ENCODE measurements at places on chromosomes 5 and 9.
A peak's percentile ranks its signal among the peaks of the same experiment; 100 is the strongest.

DNA sequence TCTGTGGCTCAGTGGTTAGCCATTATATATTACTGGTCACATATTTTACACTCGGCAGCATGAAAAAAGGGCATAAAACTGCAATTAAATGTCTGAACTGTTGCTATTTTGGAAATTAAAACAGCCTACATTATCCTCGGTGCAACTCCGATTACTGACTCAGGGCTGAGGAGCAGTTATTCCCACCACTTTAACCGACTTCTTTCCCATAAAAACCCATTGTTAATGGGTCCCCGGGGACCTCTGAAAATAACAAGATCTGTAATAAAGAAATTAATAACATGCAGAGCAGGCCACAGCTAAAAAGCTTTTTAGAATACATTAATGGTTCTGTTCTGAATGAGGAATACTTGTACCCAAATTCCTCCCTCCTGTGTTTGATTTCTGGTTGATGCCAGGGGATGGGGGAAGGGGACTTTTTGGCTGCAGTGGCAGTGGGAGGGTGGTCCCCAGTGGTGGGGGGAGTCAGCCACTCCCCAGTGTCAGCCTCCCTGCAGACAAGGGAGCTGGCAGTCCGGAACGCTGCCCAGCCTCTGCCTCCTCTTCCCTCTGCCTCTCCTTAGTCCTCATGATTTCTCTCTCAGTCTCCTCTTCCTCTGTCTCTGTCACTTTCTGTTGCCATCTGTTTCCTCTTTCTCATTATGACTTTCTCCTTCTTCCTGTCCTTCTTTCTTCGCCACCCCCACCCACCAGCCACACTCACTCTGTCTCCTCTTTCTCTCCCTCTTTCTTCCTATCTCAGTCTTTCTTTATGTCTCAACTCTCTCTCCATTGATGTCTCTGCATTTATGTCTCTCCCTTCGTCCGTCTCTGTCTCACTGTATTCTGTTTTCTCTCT lies 59.0 kb upstream of the ZBTB43 start:
- DNase-seq: peak; percentile 21

- no peak for DNase-seq
These were observed 84.4 kb upstream of the RARS1 start for GRCh38 chr5:168401880-168402279.

DNA sequence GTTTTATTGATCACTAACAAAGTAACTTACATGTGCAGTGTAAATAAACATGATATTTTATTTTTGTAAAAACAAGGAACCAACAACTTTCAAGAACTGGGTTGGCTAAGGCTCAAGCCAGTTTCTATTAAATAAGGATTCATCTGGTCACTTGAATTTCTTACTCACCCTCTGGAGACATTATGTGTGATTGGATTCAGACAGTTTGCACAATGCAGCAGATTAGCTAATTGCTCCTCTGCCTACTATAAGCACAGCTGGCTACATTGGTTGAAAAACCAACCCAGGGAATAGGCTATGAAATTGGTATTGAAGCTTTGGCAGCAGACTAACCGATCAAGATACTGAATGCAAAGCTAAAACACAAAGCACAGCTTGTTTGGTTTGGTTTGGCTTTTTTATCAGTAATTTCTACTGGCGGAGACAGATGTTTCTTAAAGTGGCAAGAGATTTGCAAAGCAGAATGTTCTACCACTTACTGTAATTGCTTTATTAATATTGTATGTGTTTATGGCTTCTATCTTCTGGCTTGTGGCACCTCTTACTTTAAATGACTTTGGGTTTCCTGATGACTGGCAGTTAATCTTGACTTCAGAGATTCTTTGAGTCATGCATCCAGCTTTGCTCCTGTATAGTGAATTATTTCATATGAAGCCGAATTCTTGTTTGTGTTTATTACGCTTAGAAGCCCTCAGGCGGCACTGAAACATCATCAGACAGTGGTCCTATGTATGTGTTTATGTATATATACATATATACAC lies 231.5 kb downstream of the MPDZ start:
- no peak for DNase-seq

DNA sequence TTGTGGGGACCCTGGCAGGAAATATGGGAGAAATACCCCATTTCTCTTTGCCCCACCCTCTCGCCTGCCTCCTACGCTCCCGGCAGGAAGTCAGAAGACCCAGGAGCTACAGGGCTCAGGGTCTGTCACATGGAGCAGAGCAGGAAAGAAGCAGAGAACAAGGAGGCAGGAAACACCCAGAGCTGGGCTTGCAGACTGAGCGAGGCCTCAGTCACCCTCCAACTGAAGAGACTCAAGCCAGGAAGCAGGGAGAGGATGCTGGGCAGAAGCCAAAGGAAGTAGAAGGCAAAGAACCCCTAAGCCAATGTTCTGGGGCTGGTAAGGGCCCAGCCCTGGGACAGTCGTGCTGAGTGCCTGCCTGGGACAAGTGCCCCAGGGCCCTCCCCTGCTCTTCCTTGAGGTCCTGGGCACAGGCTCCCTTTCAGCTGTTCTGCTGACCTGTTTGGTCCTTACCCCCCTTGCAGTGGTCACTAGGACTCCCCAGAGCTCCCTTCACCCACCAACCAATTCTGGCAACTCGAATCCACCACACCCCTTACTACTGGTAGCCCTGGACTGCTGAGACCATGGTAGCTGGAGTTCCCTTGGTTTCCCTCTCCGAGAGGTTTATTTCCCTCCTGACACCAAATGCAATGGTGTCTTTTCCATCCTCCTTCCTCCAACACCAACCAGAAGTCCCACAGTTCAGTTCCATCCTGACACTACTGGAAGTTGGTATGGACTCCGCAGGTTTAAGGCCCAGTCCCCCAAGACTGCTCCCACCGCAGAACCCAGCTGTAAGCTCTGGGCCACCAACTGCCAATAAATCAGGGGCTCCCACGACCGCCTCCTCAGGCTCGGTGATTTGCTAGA lies 157.5 kb downstream of the COL23A1 start:
- DNase-seq: no peak

DNA sequence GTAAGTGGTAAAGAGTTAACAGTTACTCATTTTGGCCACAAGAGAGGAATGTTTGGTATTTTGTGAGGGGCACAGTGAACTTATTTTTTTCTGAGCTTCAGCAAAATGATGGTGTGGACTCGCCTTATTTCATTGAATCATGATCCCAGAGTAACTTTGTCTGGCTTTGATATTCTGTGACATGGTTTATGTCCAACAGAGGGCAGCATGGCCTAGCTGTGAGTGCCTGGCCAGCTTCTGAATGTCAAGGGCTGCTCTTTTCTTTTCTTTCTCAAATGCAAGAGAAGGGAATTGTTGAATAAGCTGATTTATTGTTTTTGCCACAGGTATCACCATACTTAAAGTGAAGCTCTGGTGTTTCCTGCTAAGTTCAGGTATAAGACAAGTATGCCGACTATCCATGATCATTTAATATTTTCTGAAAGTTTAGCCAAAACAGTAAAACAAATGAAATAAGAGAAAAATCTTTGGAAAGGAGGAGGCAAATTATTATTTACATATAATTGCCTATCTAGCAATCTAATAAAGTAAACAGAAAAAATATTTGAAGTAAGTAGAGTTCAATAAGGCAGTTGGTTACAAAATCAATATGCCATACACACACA lies 31.7 kb downstream of the MRPL22 start:
- peak; percentile 5 for DNase-seq

- no peak for DNase-seq
These were observed 13.2 kb downstream of the FEM1C start for GRCh38 chr5:115531380-115531779.

DNA sequence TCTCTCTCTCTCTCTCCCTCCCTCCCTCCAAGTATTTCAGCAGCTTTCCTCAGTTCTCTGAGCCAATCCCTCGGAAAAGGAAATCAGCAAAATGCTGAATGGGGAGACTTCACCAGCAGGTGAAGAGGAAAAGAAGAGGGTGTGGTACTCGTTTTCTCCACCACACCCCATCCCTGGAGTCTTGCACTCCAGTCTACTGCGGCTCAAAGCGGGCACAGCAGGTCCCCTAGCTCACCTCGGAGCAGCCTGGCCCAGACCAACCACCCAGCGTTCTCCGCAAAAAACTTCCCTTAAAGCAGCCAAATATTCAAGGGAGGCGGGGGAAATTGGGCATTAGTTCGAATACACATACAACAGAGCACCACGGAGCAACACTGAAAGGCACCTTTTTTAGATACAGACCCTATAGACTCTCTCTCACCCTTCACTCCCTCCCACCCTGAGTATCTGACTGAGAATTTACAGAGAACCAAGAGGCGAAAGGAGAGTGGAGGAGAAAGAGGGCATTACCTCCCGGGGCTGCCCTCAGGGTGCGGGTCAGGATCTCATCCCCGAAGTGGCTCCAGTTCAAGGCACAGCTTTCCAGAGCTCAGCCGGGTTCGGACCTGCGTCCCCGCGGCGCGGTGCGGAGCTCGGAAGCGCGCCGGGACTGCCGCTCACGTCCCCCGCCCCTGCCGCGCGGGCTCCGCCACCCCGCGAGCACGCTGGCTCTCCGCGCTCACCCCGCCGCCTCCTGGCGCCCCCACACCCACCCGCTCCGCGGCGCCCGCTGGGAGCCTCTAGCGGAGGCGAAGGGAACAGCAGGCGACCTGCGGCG lies 1638.5 kb upstream of the C9orf72 start:
- DNase-seq: peak; percentile 59

- DNase-seq: no peak
These were observed 173.2 kb downstream of the PBX3 start for GRCh38 chr9:125920402-125920801.

DNA sequence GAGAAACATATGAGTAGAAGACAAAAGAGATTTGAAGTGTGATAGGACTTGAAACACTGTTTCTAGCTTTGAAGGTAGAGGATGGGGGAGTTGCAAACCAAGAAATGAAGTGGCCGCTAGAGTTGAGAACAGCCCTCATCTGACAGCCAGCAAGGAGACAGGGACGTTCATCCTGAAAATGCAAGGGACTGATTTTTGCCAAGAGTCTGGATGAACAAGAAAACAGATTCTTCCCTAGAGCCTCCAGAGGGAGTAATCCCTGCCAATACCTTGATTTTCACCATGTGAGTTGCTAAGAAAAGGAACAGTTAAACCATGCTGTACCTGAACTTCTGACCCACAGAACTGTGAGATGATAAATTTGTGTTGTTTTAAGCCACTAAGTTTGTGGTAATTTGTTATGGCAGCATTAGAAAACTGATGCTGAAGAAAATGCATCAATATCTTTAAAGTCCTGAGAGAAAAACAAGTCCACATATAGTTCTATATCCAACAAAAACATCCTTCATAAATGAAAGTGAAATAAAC lies 154.0 kb upstream of the ADAMTSL1 start:
- no peak for DNase-seq

DNA sequence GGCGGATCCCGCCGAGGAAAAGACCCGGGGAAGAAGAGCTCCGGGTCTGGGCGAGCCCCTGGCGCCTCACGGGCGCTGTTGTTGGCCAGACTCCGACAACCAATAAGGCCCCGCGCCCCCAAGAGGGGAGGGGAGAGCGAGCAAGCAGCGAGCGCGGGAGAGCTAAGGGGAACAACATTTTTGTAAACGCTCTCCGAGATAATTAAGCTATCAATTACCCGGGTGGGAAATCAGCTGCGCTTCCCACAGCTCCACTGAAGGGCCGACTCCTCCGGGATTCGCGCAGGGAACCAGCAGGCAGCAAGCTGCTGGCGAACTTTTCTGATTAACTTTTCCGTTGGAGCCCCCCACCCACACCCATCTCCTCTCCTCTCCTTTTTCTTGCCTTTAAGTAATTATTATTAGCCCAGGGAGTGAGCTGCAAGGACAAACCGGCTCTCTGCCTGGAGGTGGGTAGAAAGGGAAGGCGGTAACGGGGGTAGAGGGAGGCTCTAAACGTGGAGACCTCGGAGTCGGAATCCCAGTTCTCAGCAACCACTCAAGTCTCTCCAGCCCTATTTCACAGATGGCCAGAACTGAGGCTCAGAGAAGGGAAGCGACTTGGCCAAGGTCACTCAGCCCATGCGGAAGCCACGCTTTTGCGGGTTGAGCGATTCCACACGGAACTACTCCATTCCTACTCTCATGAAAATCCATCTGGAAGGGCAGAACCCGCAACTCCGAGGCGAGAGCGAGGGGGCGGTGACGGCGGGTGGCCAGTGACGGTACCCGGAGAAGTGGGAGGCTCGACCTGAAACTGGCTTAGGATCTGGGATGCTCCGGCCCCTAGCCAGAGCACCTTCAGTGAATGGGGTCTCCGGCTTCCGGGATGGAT lies 1.3 kb downstream of the ASTN2 start:
- DNase-seq: no peak

- DNase-seq: no peak
These were observed 183.9 kb upstream of the OTULINL start for GRCh38 chr5:14397717-14398116.

DNA sequence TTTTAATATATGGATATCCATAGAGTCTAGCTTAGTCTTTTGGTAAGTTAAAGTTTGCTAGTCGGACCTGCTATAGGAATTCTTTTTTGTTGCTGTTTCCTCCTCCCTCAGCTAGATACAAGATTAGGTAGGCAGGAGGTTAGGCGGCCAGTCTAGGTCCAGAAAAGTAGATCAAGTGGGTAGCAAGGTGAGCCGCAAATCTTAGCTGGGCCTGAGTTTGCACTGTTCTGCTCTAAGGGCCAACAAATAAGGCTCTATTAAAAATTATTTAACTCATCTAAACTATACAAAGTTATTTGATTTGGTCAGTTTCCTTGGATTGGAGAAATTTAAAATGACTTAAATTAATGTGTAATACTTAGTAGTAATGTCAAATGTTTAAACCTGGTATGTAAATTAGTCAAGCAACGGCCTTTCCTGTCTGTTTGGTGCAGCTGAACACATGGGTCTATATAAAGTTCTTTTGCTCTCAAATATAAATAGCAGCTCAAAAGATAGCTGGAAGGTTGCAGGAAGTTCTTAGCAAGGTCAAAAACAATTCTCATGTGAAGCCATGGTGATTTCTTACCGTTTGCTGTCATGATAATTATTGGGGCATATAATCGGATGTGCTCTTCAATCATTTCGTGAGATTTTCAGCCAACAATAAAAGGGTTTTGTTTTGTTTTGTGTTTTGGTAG lies 72.0 kb downstream of the PRKACG start:
- no peak for DNase-seq

- no peak for DNase-seq
These were observed 45.7 kb downstream of the BHMT start for GRCh38 chr5:79157305-79157704.

DNA sequence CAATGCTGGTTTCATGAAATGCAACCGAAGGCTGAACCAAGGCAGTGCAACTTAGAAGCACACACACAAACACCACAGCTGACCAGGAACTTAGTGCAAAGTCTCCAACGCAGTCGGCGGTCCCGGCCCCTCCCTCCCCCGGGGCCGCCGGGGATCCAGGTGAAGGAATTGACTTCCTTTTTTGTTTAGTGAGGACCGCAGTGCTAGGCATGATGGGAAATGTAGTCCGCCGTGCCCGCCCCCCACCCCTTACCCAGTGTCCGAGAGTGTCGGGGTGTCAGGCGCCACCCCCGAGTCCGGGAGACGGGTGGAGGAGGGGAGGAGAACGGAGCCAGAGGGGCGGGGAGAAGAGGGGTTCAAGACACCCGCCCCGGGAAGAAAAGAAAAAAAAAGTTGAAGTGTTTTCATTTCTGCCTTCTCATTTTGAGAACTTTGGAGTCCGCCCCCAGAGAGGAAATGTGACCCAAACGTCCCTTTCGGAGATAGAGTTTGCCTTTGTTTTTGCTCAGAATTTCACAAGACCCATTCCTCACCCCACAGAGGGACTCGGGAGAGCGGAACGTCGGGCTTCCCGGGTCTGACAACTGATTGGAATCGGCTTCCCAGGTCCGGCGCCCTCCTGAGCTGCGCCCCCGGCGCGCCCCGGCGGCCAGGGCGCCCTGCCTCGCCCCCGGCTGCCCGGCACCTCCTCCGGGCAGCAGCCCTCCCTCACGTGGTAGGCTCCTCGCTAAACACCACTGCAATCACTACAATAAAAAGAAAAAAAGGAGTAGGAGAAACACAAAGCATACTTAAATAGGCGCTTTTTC lies 2.0 kb downstream of the IER5L start:
- peak; percentile 83 for DNase-seq

GRCh38 chr9:131739133-131739958 lies 530 bp downstream of the RAPGEF1 start:
- peak; percentile 63 for DNase-seq

Measured in activated CD4-positive, alpha-beta T cell treated with anti-CD3 and anti-CD28 coated beads for 48 hours (primary cell).